ENCODE measurements at places on chromosomes 2 and 18.

DNA sequence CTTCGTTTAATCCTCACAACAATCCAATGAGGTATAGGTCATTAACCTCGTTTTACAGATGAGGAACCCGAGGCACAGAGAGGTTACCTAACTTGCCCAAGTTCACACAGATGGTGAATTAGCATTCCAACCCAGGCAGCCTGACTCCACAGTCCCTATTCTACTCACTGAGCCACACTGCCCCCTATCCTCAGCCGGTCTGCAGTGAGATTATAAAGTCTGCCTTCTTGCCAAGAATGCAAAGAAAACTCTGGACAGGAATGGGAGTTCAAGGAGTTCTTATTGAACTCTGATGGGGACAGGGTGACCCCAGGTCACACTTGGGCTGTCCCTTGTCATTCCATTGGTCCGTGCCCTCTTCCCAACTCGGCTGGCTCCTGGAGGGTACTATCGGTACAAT, 118.1 kb upstream of the MSH6 start:
- DNase-seq = peak; percentile 15

DNA sequence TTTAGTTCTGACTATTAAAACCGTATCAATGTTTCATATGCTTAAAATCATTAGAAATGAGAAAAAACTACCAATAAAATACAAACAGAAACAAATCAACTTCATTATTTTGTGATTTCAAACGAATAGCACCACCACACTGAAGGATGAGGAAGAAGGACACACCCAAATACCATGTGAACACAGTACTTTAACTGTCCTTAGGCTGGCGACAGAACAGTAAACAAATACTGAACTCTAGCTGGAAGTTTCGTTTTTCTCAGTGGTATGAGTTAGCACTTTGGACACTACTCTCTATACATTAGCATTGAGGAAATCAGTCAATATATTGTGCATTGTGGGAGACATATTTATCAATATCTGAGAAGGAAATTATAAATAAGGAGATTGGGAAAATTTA, 202.4 kb upstream of the AGAP1 start:
- DNase-seq = no peak

- DNase-seq = no peak
Observed at GRCh38 chr18:23071285-23071684, 64.0 kb upstream of the CABLES1 start.

DNA sequence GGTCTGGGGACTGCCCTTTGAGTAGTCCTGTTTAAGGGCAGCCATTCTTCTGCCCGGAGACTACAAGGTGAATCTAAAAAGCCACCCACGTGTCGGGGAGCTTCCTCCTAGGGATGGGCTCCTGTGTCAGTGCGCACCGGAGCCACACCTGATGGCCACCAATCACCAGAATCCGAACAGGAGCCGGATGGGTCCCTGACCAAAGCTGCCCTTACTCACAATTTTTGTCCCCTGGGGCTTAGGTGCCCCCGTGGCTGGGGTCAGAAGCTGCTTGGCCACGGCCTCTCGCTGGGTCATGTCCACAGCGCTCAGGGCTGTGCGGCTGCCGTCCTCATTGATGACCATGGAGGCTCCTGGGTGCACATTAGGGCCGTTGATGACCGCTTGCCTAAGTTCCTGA, 30.9 kb downstream of the POLR1A start:
- no peak for DNase-seq

DNA sequence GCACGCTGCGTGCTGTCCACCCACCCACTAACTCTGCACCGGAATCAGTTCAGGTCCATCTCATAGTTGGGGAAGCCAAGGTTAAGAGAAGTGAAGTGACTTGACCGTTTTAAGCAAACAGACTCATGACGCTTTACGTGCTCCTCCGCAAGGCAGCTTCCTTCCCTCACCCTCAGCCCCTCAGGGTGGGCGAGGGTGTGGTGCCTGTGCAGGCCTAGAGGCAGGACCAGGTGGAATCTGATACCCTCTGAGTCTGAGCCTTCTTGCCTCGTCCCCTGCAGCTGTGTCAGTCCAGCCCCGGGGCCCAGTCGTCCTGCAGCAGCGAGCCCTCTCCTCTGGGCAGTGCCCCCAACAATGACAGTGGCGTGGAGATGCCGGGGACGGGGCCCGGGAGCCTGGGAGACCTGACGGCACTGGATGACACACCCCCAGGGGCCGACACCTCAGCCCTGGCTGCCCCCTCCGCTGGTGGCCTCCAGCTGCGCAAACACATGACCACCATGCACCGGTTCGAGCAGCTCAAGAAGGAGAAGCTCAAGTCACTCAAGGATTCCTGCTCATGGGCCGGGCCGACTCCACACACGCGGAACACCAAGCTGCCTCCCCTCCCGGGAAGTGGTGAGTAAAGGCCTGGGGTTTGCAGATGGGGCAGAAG, 250.5 kb downstream of the GLI2 start:
- DNase-seq = no peak

DNA sequence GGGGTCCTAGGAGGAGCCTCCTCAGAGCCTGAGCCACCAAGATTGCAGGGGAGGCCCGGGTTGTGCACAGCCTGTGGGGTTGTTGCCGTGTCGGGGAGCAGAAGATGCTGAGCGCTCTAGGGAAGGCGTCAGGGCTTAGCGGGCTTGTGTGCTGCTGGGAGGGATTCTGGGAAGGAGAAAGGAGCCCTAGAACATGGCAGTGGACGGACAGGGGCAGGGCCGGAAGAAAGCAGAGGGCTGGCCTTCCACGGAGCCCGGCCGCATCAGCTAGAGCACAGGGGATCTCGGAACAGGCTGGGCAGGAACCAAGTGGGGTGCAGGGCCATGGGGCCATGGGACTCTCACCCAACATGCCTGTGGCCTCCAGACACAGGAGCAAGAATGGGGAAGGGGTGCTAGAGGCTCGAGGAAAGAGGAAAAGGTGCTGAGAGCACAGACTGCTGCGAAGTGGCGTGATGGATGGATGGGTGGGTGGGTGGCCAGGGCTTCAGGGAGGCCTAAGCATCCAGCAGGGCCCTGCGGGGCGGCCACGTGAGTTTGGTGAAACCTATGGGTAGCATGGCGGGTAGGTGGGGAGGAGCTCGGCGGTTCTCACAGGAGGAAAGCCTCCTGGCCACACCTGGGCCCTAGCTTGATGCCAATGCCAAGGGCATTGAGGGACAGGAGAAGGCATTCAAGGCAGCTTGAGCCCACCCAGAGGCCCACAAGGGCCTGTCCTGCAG, 35.8 kb downstream of the MTERF4 start:
- DNase-seq = no peak

GRCh38 chr2:98157557-98157956, 70.6 kb downstream of the VWA3B start:
- no peak for DNase-seq

GRCh38 chr2:64655873-64656272, 2.2 kb upstream of the SERTAD2 start:
- peak; percentile 28 for DNase-seq

DNA sequence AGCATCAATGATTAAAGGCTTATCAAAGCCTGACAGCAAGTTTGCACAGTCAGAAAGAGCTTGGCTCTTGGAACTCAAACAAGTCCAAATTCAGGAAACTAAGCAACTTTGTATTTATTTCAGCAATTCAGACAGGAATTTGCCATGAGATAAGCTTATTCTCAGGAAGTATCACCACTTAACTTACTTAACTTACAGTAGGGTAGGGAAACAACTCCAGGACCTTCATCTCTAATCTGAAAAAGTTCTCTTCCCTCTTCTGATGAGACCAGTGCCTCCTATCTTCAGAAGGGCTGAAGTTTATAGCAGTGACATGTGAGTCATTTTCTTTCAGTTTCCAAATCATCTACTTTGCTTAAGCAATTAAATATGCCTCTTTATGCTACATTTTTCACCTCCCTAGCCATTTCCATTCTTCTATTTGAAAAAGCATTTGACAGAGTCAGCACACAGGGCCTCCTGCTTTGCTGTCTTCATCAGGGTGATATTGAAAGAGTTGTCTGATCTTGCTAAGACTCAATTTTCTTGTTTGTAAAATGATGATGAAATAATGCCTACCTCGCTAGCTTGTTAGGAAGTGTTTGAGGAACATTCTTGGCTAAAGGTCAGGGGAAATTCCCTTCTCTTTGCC, 389.5 kb downstream of the RND3 start:
- DNase-seq = no peak

GRCh38 chr18:56060967-56061541, 473.1 kb upstream of the TCF4 start:
- DNase-seq = no peak

DNA sequence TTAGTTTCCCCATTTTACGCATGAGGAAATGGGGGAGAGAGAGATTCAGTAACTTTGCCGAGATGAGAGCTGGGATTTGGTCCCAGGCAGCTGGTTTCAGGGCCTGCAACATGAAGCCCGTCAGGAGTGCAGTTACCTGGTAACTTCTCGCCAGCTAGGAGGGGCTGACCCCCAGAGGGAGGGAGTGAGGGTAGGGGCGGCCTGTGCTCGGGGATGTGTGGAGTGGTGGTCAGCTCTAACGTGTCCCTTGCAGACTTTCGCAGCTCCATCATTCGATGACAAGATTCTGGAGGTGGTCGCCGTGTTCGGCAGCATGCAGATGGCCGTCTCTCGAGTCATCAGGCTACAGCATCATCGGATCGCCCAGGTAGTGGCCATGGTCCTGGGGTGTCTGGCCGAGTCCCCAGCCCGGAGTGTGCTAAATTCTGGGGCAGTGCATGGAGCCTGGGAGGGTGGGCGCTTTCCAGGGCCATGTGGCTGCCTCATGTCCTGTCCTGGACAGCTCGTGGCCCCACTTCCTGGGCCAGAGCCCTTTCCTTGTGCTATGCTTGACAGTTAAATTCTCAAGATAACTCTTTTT, 103.8 kb downstream of the DGKD start:
- no peak for DNase-seq

GRCh38 chr2:2075875-2076529, 255.1 kb downstream of the MYT1L start:
- peak; percentile 25 for DNase-seq

- no peak for DNase-seq
Observed at GRCh38 chr2:204680576-204680975, 135.3 kb downstream of the PARD3B start.

DNA sequence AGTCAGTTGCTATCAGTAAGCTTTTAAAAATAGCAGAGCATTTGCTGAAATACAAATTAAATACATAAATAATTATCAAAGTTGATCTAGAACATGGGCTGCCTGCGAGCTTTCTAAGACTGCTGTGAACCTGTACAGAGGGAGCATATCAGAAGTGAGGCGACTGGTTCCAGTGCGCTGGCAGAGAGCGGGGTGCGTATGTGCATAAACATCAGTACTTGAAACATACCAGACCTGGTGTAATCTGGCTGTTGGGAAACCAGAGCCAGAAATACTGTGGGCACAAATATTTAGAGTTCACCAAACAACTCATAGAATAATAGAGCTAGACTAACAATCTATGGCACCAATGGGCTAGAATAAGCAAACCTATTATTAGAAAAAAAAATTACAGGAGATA, 27.3 kb downstream of the PDIA6 start:
- no peak for DNase-seq

DNA sequence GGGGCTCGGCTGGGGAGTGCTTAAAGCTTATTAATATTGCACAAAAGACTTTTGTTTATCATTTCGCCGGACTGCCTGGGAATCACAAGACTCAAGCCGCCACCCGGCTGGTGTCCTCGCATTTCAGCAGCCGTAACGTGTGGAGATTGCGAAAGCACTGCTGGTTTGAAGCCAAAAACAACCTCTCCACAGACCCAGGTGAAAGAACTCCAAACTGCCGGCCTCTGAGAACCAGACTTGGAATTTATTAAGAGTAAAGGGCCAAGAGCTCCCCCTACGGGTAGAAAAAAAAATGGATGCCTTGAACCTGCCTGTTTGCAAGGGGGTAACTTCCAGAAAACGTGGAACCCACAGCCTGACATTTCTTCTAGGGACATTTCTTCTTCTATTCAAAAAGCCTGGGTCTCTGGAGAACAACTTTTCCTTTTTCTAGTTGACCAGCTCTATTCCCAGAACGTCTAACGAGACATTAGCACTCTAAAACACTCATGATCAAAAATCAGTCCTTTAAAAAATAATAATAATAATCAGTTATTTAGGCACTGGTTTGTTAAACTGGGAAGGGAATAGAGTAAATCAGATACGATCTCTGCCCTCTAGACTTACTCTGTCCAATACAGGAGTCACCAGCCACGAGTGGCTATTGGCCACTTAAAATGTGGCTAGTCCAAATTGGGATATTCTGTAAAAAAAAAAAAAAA, 216.3 kb downstream of the C1D start:
- peak; percentile 61 for DNase-seq

DNA sequence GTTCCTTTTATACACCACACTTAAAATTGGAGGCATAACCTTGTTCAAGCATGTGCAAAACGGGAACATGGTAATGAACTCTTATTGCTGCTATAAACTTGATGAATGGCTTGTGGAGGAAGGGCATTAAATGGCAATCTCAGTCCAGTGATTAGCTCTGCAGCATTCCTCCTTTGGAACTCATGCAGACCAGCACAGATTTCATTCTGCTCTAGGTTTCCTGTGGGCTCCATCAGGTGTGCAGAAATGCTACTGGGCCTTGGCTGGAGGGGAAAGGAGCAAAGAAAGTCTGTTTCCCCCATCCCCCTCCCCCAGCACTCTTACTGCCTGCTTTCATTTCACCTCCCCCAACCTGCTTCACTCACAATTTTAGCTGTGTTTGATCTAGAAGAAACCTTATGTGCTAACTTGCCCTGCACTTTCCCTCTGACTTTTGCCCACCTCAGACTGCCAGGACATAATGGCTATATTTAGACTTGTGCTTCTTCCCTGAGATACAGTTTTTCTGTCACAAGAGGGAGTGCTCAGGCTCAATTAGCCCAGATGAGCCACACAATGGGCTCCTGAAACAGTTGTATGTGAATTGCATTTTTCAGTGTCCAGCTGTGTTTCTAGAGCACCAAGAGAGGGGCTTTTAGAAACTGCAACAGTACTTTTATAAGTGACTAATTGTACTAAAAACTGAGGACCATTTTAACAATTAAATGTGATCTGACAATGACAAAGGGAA, 109.8 kb downstream of the FSHR start:
- DNase-seq = no peak

DNA sequence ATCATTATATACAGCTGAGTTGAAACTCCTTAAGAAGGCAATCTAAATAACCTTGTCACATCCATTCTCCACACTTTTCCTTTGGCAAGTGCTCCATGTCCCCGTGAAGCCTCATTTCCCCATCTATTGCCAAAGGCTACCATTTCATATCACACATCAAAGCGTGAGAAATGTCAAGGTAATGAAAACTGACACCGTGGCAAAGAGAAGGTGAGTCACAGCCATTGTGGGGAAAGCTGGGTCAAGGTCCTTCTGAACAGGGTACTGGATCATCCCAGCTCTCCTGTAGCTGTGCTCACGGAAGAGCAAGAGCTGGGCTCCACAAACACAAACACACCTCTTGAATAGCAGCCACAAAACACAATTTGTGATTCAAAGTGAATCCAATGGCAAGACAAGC, 58.2 kb upstream of the REG3G start:
- no peak for DNase-seq

DNA sequence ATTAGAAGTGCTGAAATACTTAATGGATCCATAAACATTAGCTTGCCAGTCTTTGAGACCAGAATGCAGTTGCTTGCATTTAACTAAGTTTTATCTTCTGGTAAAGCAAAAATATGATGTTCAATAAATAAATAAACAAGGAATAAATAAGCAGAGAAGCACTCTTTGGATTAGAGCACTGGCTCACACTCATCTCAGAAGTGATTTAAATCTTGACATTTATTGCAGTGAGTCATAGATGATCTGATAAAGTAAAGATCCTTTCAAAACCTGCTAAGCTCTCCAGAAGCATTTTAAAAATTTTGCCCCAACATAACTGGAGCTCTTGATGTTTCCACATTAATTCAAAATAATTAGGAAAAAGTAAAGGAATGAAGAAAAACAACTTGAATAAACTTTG, 66.8 kb downstream of the KYNU start:
- DNase-seq = no peak
